Muscle of leg (tissue), 16 donors: ENCODE measurements at places on chromosomes 5 and 9. TPM values are rescaled to one million over a fixed set of nuclear protein-coding genes. Genes with fewer than 3 reads are reported as not detected.

DNA sequence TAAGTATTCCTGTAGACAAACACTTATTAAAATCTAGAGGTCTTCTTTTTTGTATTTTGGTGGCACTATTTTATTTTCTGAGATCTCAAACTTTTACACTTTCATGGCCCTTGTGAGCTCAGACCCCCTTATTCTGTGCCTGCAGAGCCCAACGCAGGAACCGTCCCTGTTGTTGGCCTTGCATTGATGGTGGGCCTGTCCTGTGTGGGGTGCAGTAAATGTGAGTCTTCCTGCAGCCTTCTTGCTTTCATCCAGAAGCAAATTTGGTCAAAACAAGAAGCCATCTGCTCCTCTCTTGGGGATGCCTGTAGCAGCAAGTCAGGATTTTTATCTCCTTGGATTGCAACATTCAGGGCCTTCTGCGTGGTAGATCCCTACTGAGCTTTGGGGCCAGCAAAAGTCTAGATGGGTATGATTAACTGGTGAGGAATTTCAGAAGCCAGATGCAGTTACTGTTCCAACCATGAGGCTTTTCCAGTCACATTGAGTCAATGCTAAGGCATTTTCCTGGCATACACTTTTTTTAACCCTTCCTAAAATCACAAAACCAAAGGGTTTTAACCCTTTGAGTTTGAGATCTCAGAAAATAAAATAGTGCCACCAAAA is 31.7 kb downstream of the BASP1 start:
- H3K27ac ChIP-seq: no peak overlapping the region
- H3K36me3 ChIP-seq: peaks cover 2% of the 10 kb centered on the region
- DNase-seq: no peak

SPRY4 gene
- polyA plus RNA-seq: 86.6 TPM

GRCh38 chr5:30499402-30499801 is 694.1 kb upstream of the CDH6 start:
- H3K27me3 ChIP-seq: no peaks in the 10 kb centered on the region
- H3K4me3 ChIP-seq: no peak overlapping the region
- DNase-seq: no peak
- H3K4me1 ChIP-seq: no peaks in the 10 kb centered on the region
- no peak overlapping the region for H3K27ac ChIP-seq

DNA sequence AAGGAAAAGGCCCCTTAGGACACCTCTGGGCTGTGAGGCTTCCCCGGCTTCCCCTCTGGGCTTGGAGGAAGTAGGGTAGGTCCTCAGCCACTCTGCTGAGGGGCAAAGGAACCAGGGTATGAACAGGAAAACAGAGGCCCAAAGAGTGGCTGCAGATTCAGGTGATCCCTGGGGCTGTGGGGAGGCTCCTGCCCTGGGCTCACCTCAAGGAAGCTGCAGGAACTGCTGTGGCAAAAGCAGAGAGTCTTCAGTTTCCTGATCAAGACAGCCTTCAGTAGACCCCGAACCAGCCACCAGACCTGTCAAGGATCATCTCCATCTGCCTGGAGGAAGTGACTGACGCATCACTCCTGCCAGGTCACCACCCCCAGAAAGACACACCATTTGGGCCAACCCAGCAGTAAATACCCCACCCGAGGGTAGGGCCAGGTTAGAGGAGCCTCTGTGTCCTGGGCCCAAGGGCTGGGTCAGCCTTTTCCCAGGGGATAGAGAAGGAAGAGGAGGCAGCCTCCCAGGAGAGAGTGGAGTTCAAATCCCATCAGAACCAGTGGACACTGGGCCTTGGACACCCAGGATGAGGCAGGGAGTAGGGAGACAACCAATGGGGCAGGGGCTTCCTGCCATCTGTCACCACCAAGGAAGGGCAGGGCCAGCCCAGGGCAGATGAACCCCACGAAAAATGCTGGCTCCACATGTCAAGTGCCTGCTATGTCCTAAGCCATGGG is 5.8 kb upstream of the ST6GALNAC6 start:
- no peak overlapping the region for H3K4me3 ChIP-seq
- H3K27me3 ChIP-seq: no peaks in the 10 kb centered on the region
- no peak for DNase-seq
- H3K4me1 ChIP-seq: peaks cover 42% of the 10 kb centered on the region
- peaks cover 16% of the 10 kb centered on the region for H3K36me3 ChIP-seq
- peak overlapping the region; percentile 63 for H3K27ac ChIP-seq

CDC20B gene
- not detected for polyA plus RNA-seq

- no peaks in the 10 kb centered on the region for H3K27me3 ChIP-seq
- H3K36me3 ChIP-seq: no peaks in the 10 kb centered on the region
- H3K4me3 ChIP-seq: no peak overlapping the region
- H3K4me1 ChIP-seq: no peaks in the 10 kb centered on the region
- no peak for DNase-seq
Observed at GRCh38 chr5:95949810-95950209, 11.8 kb downstream of the ELL2 start.

RNF44 gene
- 30.8 TPM for polyA plus RNA-seq

PFN3 gene
- polyA plus RNA-seq: not detected

OCLN gene
- polyA plus RNA-seq: 2.6 TPM

DNA sequence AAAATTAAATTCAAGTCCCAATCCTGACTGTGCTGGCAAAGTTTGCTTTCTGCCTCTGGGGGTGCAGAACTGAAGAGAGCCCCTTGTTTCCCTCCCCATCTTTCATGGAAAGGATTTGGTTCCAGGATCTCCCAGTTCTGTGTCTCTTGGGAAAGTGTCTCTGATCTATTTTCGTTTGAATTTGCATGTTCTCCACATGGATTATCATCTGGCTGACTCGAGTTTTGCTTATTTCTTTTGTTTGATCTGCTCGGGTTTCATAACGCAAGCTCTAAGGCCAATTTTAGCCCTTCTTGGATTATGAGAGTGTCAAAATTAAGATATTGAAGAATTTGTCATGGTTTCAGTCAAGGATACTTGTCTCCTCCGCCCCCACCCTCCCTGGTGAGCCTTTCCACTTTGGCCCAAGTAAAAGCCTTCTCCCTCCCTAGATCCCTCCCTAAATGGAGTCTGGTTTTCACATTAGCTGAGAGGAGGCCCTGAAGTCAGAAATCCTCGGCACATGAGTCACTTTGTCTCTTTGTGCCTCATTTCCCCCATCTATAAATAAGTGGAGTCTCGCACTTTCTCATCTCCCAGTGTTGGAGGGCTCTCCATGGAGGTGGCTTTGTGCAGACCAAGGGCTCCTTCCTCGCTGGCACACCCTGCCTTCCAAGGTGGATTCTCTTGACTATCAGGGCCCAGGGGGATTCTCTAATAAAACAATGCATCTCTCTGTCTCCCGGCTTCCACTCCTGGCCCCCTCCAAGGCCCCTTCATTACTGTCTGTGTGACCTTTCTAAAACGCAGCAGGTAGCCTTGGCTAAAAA is 17.3 kb downstream of the ADRB2 start:
- no peak overlapping the region for H3K4me3 ChIP-seq
- H3K27me3 ChIP-seq: no peaks in the 10 kb centered on the region
- DNase-seq: peak; percentile 49
- no peaks in the 10 kb centered on the region for H3K4me1 ChIP-seq
- H3K27ac ChIP-seq: no peak overlapping the region

- H3K4me1 ChIP-seq: peaks cover 6% of the 10 kb centered on the region
- H3K27me3 ChIP-seq: no peaks in the 10 kb centered on the region
- H3K4me3 ChIP-seq: peak overlapping the region; percentile 90
- peak overlapping the region; percentile 90 for H3K27ac ChIP-seq
- peak; percentile 64 for DNase-seq
- H3K36me3 ChIP-seq: no peaks in the 10 kb centered on the region
Observed at GRCh38 chr5:111511831-111512374, 432 bp downstream of the STARD4 start.

KIF24 gene
- polyA plus RNA-seq: 26.3 TPM

DNA sequence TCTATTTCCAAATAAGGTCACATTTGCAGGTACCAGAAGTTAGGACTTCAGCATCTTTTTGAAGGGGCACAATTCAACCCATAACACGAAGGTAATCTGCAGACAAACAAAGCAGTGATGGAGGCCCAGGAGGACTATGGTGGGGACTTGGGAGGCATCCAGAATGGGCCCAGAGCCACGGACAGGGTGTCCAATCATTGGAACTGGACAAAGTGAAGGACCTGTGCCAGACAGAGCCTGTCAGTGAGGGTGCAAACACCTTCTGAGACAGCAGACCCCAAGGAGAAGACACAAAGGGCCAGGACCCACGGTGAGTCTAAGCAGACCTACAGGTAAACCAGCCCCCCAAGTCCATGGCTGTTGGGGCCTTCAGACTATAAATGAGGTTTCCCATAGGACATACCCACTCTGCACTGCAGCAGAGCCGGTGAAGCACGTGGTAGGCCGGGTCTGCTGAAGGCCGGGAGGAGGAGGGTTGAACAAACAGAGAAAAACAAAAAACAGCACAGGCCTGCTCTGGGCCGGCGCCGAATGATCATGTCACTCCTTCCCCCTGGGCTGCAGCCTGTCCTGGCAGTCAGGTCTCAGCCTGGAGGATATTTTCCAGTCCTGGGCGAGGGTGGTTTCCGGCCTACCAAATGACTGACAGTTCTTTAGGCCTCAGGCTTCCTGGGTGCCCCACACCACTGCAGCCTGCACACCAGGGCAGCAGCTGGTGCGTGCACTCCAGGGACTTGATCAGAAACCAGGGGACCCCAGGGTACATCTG is 84.4 kb downstream of the COL23A1 start:
- H3K36me3 ChIP-seq: no peaks in the 10 kb centered on the region
- peaks cover 3% of the 10 kb centered on the region for H3K27me3 ChIP-seq
- no peaks in the 10 kb centered on the region for H3K4me1 ChIP-seq
- no peak overlapping the region for H3K4me3 ChIP-seq

NOL6 gene
- 22.3 TPM for polyA plus RNA-seq

- H3K36me3 ChIP-seq: no peaks in the 10 kb centered on the region
- H3K27ac ChIP-seq: peak overlapping the region; percentile 93
- peak; percentile 91 for DNase-seq
- H3K4me3 ChIP-seq: no peak overlapping the region
Observed at GRCh38 chr5:55601628-55602027, 66.9 kb upstream of the PLPP1 start.

SYK gene
- polyA plus RNA-seq: 3.7 TPM

IFNA2 gene
- not detected for polyA plus RNA-seq

GRCh38 chr5:166050531-166050930 is 2240.9 kb upstream of the WWC1 start:
- H3K36me3 ChIP-seq: no peaks in the 10 kb centered on the region
- DNase-seq: no peak
- no peak overlapping the region for H3K27ac ChIP-seq
- H3K4me3 ChIP-seq: no peak overlapping the region
- no peaks in the 10 kb centered on the region for H3K4me1 ChIP-seq

DNA sequence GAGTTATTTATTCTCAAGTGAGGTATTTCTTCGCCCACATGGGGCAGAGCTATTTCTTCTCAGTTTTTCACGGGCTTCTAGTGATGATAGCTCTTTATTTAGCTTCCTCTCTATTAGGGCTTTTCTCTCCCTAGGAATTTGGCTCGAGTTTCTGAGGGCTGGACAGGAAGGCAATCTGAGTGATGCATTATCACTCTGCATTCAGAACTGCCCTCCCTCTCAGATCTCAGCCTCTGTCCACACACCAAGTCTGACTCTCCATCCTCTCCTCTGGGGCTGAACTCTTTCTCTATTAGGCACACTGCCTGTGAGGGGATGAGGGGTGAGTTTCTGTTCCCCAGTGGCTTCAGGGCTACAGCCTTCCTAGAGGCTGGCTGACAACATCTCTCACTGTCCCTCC is 14.9 kb upstream of the SCAMP1 start:
- no peaks in the 10 kb centered on the region for H3K27me3 ChIP-seq
- no peak overlapping the region for H3K27ac ChIP-seq
- peaks cover 2% of the 10 kb centered on the region for H3K4me1 ChIP-seq

PAEP gene
- polyA plus RNA-seq: 1.3 TPM

COL27A1 gene
- 33.9 TPM for polyA plus RNA-seq

DNA sequence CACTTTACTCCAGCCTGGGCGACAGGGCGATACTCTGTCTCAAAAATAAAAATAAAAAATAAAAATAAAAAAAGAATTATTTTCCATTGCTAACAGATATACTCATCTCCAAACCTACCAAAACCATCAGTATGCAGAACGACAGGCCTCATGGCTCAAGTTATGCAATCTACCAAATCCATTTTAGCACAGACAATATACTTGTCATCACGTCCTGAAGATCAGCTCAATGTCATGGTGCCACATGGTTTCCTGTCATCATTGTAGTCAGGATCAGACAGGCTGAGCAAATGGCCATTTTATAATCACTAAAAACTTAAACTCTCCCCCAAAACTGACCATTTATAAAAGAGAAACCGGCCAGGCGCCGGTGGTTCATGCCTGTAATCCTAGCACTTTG is 69.1 kb downstream of the HABP4 start:
- H3K4me3 ChIP-seq: no peak overlapping the region
- DNase-seq: no peak
- H3K4me1 ChIP-seq: peaks cover 2% of the 10 kb centered on the region
- H3K27me3 ChIP-seq: no peaks in the 10 kb centered on the region

SPAAR gene
- 2.0 TPM for polyA plus RNA-seq

GRCh38 chr9:116604251-116604650 is 82.9 kb upstream of the TRIM32 start:
- no peak overlapping the region for H3K4me3 ChIP-seq
- H3K36me3 ChIP-seq: no peaks in the 10 kb centered on the region
- H3K27me3 ChIP-seq: no peaks in the 10 kb centered on the region
- H3K4me1 ChIP-seq: no peaks in the 10 kb centered on the region

DNA sequence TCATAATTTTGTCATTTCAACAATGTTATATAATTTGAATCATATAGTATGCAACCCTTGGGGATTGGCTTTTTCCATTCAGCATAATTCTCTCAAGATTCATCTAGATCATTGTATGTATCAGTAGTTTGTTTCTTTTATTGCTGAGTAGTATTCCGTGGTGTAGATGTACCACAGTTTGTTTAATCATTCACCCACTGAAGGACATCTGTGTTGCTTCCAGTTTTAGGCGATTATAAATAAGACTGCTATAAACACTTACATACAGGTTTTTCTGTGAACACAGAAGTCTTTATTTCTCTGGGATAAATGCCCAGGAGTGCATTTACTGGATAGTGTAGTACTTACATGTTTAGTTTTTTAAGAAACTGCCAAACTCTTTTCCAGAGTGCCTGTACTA is 374.1 kb downstream of the DEPDC1B start:
- DNase-seq: no peak
- no peaks in the 10 kb centered on the region for H3K4me1 ChIP-seq
- H3K27ac ChIP-seq: no peak overlapping the region
- H3K4me3 ChIP-seq: no peak overlapping the region
- no peaks in the 10 kb centered on the region for H3K27me3 ChIP-seq

HRH2 gene
- polyA plus RNA-seq: 0.78 TPM

GPSM1 gene
- polyA plus RNA-seq: 31.3 TPM

GRCh38 chr9:90515510-90515909 is 127.1 kb downstream of the DIRAS2 start:
- no peaks in the 10 kb centered on the region for H3K36me3 ChIP-seq
- H3K4me1 ChIP-seq: no peaks in the 10 kb centered on the region
- no peak overlapping the region for H3K4me3 ChIP-seq
- no peak overlapping the region for H3K27ac ChIP-seq

PCDHGA3 gene
- polyA plus RNA-seq: 0.94 TPM
